Renal pelvis (tissue), 12 donors: ENCODE measurements at places on chromosomes 3 and 15.

- no peak for DNase-seq
Measured at GRCh38 chr3:130759692-130760338, 13.2 kb upstream of the PIK3R4 start.

- no peak for DNase-seq
Measured at GRCh38 chr3:150101016-150101415, 130.3 kb upstream of the PFN2 start.

DNA sequence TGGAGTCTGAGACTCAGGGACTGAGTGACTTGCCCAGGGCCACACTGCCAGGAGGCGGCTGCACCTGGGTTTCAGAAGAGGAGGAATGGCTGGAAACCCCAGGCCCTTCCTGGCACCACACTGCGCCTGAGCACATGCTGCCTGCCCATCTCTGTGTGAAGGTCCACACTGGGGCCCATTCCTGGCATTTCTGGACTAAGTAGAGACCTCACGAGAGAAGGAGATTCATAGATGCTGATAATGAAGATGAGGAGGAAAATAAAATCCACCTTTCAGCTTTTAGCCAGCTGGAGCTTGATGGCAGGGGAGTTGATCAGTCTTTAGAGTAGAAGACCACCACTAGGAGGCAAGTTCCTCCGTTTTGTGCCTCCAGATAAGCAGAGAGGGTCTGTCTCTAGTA is 40.2 kb upstream of the TF start:
- no peak for DNase-seq

DNA sequence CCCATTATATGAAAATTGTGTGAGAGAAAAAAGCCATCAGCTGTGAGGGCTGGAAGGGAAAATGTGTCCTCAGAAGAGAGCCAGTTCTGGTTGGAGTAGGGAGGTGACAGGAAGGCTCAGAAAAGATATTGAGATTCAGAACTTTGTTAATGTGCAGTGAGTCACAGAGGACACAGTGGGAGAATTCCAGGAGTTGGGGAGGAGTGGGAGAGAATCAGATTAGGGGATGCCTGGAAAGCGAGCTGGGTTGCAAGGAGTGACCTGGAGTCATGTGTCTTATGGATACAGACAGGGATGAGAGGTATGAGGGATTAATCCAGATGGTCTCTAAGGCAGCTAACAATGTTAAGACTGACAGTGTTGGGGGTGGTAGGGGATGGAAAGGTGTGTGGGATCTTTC is 67.5 kb downstream of the CHST2 start:
- no peak for DNase-seq

DNA sequence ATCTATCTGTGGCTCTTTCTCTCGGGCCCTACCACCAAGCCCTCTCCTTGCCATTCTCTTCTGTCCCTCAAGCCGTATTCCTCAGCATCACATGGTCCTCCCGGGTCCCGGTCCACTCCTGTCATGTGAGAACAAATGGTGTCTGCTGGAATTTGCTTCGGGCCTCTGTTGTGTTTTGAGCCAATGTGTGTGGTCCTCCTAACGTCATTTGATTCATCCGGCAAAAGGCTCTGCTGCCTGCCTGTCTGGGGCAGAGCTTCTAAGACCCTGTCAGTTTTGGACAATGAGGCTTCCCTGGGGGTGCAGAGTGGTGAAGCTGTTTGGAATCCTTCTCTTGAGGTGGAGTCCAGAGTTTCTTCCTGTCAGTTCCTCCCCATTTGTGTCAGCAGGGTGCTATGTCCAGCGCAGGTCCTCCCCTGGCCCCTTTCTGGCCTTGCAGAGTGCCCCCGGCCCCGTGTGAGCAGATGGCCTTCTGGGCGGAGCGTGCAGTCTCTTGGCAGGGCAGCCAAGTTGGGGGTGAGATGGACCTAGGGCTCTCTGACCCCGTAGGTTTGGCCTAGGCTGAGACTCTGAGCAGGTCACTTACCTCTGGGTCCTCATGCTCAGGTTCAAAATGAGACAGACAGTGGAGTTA is 93.6 kb downstream of the APBA2 start:
- no peak for DNase-seq

GRCh38 chr3:178406206-178406605 is 130.0 kb upstream of the KCNMB2 start:
- DNase-seq, result no peak

DNA sequence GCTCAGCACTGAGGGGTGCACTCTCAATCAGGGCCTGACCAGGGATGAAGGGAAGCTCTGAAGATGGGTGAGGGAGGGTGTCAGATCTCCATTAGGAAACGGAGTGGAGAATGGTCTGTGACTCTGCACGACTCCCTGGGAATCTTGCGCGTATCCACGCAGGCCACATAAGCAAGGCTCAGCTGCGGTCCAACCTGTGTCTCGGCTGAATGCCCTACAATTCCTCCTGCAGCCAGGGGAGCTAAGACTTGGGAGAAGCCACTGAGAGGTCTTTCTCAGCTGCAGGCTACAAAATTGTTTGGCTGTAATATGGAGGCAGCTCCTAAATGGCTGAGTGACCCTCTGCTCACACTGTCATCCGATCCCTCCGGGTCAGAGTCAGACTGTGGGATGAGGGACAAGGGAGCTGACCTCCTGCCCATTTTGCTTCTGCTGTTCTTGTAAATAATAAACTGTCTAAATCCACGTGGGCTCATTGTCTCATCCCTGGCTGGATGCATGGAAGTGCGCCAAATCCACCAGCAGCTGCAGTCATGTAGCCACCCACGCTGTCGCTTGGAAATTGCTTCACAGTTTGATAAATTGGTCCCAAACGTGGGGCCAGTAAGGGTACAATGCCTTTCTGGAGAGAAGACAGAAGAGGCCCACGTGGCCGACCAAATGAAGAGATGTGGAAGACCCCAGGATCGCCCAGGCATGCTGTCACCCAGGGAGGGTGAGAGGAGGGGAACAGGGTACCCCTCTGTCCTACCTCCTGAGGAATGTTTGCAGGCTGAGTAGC is 30.5 kb downstream of the ALS2CL start:
- peak; percentile 78 for DNase-seq

- DNase-seq, result no peak
Measured at GRCh38 chr3:17936736-17937480, 194.5 kb upstream of the TBC1D5 start.

DNA sequence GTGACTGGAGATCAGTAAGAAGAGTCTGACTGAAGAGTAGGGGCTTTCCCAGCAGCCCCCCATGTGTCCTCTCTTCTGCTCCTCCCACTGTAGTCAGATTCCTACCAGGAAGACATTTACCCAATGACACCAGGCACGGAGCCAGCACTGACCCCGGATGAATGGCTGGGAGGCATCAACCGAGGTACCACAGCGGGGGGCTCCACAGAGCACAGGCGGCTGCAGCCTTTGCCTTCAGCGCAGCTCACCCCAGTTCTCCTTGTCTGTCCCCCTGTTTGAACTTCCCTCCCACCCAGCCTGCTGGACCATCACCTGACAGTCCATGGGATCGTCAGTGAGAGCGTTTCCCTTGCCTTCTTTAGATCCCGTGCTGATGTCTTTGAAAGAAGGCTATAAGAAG is 101.6 kb downstream of the ANP32A start:
- no peak for DNase-seq

- DNase-seq, result peak; percentile 60
Measured at GRCh38 chr3:194212161-194212844, 76.4 kb downstream of the HES1 start.

GRCh38 chr3:107861904-107862303 is 228.9 kb downstream of the CD47 start:
- DNase-seq, result no peak

DNA sequence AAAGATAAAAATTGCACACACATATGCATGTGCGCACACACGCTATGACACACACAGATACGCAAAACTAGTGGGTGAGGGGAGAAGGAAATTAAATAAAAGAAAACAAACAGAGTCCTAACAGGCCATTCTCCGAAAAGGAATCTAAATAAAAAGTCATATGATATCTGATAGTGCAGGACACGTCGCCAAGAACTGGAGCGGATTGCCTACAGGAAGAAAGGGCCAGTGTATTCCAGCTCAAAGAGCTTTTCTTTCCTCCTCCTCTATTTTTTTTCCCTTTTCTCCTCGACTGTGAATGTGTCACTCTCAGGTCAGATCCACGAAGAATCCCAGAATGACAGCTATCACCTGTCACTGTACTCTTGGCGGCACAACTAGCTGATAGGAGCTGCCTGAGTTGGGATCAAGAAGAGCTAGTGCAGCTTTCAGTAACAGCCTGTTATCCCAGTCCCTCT is 157.8 kb downstream of the TIGIT start:
- no peak for DNase-seq
